ENCODE measurements at places on chromosomes 4 and X.

GRCh38 chrX:39769748-39770147 lies 328.0 kb downstream of the BCOR start:
- H3K4me1 ChIP-seq: peaks cover 34% of the 10 kb centered on the region
- H3K27ac ChIP-seq: no peak overlapping the region
- no peak overlapping the region for H3K4me3 ChIP-seq
- DNase-seq: no peak
- H3K36me3 ChIP-seq: no peaks in the 10 kb centered on the region

DNA sequence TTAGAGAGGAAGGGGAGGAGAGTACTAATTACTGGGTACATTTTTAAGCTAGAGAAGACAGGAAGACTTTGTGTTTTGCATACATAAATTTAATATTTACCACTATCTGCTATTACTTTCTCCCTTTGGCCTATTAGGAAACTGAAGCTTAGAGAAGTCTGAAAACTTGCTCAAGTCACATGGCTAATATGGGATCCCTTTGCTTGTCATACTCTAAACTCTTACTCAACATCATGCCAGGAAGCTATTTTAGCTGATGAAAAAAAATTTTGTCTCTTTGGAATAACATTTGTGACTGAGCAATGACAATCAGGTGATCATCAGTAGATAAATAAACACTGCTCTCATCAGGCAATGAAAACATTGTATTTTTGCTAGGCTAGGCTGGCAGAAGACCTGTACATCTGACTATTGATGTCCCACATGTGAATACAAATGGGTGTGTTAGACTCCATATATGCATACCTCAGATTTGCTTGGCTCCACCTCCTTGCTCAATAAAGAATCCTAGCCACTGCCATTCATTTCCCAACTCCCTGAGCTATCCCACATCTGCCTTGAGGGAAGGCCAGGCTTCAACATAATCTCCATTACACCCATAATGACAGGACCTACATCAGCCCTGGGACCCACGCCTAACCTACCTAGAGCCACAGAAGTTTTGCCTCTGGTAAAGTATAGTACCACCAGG lies 17.0 kb upstream of the DCLK2 start:
- H3K4me3 ChIP-seq: no peak overlapping the region
- H3K36me3 ChIP-seq: no peaks in the 10 kb centered on the region
- H3K27ac ChIP-seq: no peak overlapping the region
- H3K4me1 ChIP-seq: no peaks in the 10 kb centered on the region
- peaks cover 14% of the 10 kb centered on the region for H3K27me3 ChIP-seq
- DNase-seq: no peak

DNA sequence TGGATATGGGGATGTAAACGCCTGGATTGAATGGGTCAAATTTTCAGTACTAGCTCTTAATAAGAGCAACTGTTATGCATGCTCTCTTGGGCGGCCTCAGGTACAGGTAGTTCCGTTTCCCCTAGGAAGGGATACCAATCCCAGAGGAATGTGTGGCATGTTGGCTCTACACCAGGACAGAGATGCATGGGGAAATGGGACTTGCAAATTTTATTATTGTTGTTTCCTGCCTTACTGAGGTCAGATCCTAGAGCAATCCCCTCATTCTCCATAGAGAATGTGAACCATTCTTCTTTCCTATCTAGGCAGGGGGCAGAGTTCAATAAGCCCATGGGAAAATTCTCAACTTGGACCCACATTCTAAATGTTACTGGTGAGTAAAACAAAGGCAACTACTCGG lies 361.8 kb upstream of the FGF16 start:
- DNase-seq: no peak
- no peak overlapping the region for H3K4me3 ChIP-seq
- H3K27ac ChIP-seq: no peak overlapping the region
- peaks cover 4% of the 10 kb centered on the region for H3K36me3 ChIP-seq

DNA sequence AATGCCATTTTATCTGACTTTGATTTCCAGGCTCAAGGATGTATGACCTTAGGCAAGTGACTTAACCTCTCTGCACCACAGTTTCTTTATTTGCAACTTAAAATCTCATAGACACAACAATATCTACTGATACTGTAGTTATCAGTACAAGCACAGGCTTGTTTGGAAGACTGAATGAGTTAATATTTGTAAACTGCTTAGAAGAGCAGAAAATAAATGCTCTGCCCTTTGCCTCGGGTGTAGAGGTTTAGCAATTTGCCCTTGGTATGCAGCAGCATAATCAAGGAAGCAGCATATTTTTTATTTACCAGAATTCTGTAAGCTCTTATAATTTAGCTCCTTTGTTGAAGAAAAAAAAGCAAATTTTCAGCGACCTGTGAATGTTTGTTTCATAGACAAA lies 2.9 kb upstream of the CXCL1 start:
- peaks cover 2% of the 10 kb centered on the region for H3K4me1 ChIP-seq
- no peak for DNase-seq
- H3K27me3 ChIP-seq: peaks cover 13% of the 10 kb centered on the region
- H3K36me3 ChIP-seq: no peaks in the 10 kb centered on the region
- no peak overlapping the region for H3K4me3 ChIP-seq

- no peak overlapping the region for H3K27ac ChIP-seq
- no peaks in the 10 kb centered on the region for H3K36me3 ChIP-seq
- DNase-seq: no peak
- H3K4me1 ChIP-seq: no peaks in the 10 kb centered on the region
- no peak overlapping the region for H3K4me3 ChIP-seq
Measured at GRCh38 chr4:54276641-54277430, 47.7 kb downstream of the PDGFRA start.

- no peaks in the 10 kb centered on the region for H3K27me3 ChIP-seq
- DNase-seq: no peak
- H3K4me1 ChIP-seq: peaks cover 3% of the 10 kb centered on the region
- H3K27ac ChIP-seq: no peak overlapping the region
- no peak overlapping the region for H3K4me3 ChIP-seq
- no peaks in the 10 kb centered on the region for H3K36me3 ChIP-seq
Measured at GRCh38 chrX:41406201-41406600, 40.9 kb upstream of the NYX start.

- H3K4me1 ChIP-seq: peaks cover 4% of the 10 kb centered on the region
- no peak overlapping the region for H3K4me3 ChIP-seq
- H3K27ac ChIP-seq: no peak overlapping the region
- no peak for DNase-seq
Measured at GRCh38 chr4:120858776-120859175, 63.8 kb downstream of the PRDM5 start.

GRCh38 chr4:73414936-73415271 lies 10.8 kb downstream of the ALB start:
- no peak overlapping the region for H3K27ac ChIP-seq
- no peak for DNase-seq
- no peaks in the 10 kb centered on the region for H3K4me1 ChIP-seq
- no peak overlapping the region for H3K4me3 ChIP-seq
- H3K27me3 ChIP-seq: peaks cover 4% of the 10 kb centered on the region

DNA sequence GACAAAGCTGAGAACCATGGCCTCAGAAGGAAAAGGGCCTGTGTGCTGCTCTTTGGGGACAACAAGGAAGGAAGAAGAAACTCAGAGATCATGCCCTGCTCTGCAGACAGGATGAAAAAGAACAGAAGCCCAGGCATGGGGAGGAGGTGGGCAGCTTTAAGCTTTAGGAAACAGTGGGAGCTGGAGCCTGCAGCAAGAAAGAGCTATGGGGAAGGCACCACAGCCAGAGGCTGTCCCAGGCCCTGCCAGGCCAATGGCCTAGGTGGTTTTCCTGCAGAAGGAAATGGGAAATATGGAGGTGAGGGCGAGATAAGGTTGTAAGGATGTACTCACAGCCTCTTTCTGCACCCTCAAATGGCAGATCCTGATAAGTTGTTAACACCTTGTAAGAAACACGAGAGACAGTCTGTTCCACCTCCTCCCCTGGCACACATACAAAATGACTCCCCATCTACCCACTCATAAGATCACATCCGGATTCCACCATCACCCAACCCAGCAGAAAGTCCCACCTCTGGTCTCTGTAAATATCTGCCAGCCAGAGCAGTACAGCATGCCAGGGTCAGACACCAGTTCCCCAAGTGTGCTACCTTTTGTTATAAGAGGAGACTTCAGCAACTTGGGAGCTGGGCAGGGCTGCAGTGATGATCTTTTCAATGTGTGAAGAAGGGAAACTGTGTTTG lies 105.2 kb downstream of the RTL5 start:
- H3K27ac ChIP-seq: no peak overlapping the region
- no peaks in the 10 kb centered on the region for H3K27me3 ChIP-seq
- H3K4me3 ChIP-seq: no peak overlapping the region
- DNase-seq: no peak
- no peaks in the 10 kb centered on the region for H3K36me3 ChIP-seq

DNA sequence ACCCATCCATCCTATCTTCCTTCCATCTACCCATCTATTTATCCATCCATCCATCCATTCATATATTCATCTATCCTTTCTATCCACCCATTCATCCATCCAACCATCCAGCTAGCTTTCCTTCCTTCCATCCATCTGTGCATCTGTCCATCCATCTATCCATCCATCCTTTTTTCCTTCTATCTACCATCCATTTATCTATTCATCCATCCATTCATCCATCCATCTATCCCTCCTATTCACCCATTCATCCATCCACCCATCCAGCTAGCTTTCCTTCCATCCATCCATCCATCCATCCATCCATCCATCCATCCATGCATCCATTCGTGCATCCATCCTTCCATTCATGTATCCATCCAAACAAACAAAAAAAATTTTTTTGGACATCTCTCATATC lies 118.8 kb downstream of the PSAPL1 start:
- no peak for DNase-seq
- H3K4me1 ChIP-seq: no peaks in the 10 kb centered on the region
- no peak overlapping the region for H3K27ac ChIP-seq
- H3K4me3 ChIP-seq: no peak overlapping the region
- peaks cover 4% of the 10 kb centered on the region for H3K36me3 ChIP-seq

- peak within 1 kb of the TSS; percentile 96 for H3K4me3 ChIP-seq
- peaks cover 29% of the 10 kb centered on the region for H3K4me1 ChIP-seq
- peak within 1 kb of the TSS; percentile 97 for H3K27ac ChIP-seq
- no peaks in the 10 kb centered on the region for H3K27me3 ChIP-seq
- no peaks in the 10 kb centered on the region for H3K36me3 ChIP-seq
Measured at GRCh38 chr4:2468456-2469191, at the start of gene RNF4. Gene RNF4 (plus strand): TSS chr4:2469106. CDS start chr4:2490494, 21,388 bp downstream.

- H3K4me3 ChIP-seq: no peak overlapping the region
- no peak for DNase-seq
- no peak overlapping the region for H3K27ac ChIP-seq
- no peaks in the 10 kb centered on the region for H3K4me1 ChIP-seq
- no peaks in the 10 kb centered on the region for H3K36me3 ChIP-seq
Measured at GRCh38 chr4:85399270-85399669, 75.7 kb upstream of the ARHGAP24 start.

- no peaks in the 10 kb centered on the region for H3K4me1 ChIP-seq
- H3K27ac ChIP-seq: no peak overlapping the region
- H3K4me3 ChIP-seq: no peak overlapping the region
- H3K36me3 ChIP-seq: no peaks in the 10 kb centered on the region
- no peak for DNase-seq
Measured at GRCh38 chrX:103780336-103781061, 3.9 kb downstream of the PLP1 start.

- no peak overlapping the region for H3K4me3 ChIP-seq
- DNase-seq: no peak
- H3K4me1 ChIP-seq: no peaks in the 10 kb centered on the region
- no peak overlapping the region for H3K27ac ChIP-seq
- no peaks in the 10 kb centered on the region for H3K27me3 ChIP-seq
Measured at GRCh38 chr4:69991016-69991415, 4.8 kb upstream of the STATH start.

GRCh38 chr4:28772066-28772465 lies 1911.4 kb downstream of the STIM2 start:
- H3K4me3 ChIP-seq: no peak overlapping the region
- no peaks in the 10 kb centered on the region for H3K36me3 ChIP-seq
- no peak overlapping the region for H3K27ac ChIP-seq

- H3K27ac ChIP-seq: peak overlapping the region; percentile 95
- peak overlapping the region; percentile 89 for H3K4me3 ChIP-seq
- no peaks in the 10 kb centered on the region for H3K36me3 ChIP-seq
- no peaks in the 10 kb centered on the region for H3K27me3 ChIP-seq
Measured at GRCh38 chrX:45771560-45772340, 571.1 kb upstream of the DIPK2B start.

GRCh38 chrX:83845397-83845796 lies 15.5 kb upstream of the CYLC1 start:
- H3K27ac ChIP-seq: no peak overlapping the region
- H3K4me3 ChIP-seq: no peak overlapping the region
- no peaks in the 10 kb centered on the region for H3K4me1 ChIP-seq
- DNase-seq: no peak

DNA sequence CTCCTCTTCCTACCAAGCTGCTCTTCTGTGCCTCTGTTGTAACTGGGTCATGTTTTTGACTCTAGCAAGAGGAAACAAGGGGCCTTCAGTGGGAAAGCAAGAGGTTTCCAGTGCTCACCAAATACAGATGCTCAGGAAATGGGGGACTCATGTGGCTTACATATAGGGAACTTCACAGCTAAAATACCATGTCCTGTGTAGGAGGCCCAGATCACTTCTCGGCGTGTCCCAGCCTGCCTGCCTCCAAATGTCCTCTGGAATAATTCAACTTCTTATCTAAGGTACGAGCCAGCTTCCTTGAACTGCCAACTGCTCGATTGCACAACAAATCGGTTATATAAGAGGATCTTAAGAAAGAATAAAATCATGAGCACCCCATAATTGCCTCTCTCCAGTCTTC lies 161.3 kb downstream of the KIT start:
- no peak for DNase-seq
- peak overlapping the region; percentile 72 for H3K27ac ChIP-seq
- no peak overlapping the region for H3K4me3 ChIP-seq

DNA sequence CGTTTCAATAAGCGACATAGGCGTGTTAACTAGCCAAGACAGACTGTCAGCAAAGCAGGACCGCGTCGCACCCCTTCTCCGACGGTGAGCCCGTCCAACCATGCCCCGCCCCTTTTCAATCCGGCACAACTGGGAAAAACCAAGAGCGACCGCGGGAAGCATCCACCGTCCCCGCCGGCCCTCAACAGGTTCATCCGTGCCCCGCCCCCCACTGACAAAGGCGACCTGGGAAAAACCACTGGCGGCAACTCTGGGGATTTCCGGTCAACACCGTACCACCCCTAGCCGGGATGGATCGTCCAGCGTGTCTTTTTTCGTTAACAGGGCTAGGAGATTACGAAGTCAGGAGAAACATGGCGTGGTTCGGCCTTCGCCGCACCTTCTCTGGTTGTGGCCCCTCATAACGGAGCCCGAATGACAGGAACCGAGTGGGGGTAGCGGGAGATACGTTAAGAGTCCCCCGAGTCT lies 377 bp downstream of the TIMM17B start:
- H3K27me3 ChIP-seq: no peaks in the 10 kb centered on the region
- peak; percentile 48 for DNase-seq
- peak overlapping the region; percentile 95 for H3K4me3 ChIP-seq
- peaks cover 1% of the 10 kb centered on the region for H3K36me3 ChIP-seq
